ENCODE measurements at places on chromosomes 12 and 14.

DNA sequence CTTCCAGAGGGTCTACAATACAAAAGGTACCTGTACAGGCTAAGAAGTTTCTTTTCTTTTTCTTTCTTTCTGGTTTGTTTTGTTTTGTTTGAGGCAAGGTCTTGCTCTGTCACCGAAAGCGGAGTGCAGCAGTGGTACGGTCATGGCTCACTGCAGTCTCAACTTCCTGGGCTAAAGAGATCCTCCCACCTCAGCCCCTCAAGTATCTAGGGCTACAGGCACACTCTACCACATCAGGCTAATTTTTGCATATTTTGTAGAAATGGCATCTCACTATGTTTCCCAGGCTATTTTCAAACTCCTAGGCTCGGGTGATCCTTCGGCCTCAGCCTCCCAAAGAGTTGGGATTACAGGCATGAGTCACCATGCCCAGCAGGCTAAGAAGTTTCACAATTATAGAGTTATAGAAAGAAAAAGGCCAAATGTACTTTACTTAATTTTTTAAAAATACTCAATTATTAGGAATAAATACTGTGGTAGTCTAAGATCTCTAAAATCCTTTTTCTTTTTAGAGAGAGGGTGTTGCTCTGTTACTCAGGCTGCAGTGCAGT, 3.0 kb upstream of the PIGH start:
- DNase-seq = no peak

GRCh38 chr12:105168006-105168405, 60.5 kb downstream of the WASHC4 start:
- DNase-seq = no peak

GRCh38 chr14:33070475-33070874, 131.8 kb downstream of the NPAS3 start:
- no peak for DNase-seq

GRCh38 chr14:90836692-90837063, 20.4 kb upstream of the TTC7B start:
- no peak for DNase-seq

DNA sequence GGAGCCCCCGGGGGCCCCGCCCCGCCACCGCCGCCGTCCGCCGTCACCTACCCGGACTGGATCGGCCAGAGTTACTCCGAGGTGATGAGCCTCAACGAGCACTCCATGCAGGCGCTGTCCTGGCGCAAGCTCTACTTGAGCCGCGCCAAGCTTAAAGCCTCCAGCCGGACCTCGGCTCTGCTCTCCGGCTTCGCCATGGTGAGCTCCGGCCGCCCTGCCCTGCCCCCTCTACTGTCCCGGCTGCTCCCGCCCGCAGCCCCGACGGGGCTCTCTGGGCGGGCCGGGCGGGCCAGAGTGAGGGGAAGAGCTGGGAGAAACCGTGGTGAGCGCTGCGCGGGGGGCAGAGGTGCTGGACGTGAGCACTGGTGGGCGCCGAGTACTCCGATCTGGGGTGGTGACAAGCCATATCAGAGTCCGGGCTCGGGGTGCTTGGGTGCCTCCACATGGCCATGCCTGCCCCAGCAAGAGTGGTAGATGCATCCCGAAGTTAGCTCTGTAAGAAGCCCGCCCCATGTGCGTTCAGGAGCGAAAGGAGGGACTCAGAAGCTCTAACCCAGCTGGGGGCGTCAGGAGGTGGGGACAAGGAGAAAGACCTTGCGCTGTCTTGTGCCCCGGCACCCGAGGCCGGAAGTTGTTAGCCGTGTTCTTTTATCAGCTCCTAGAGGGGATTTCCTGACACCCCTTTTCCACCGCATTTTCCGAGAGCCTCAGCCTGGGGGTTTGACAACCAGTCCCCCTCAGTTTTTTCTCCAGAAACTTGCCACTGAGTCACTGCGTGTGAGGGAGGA, 717 bp downstream of the ORAI1 start:
- DNase-seq = peak; percentile 91

GRCh38 chr12:6792522-6793201, 3.3 kb downstream of the CD4 start:
- no peak for DNase-seq

- no peak for DNase-seq
Observed at GRCh38 chr12:72747111-72747849, 475.1 kb downstream of the TRHDE start.

DNA sequence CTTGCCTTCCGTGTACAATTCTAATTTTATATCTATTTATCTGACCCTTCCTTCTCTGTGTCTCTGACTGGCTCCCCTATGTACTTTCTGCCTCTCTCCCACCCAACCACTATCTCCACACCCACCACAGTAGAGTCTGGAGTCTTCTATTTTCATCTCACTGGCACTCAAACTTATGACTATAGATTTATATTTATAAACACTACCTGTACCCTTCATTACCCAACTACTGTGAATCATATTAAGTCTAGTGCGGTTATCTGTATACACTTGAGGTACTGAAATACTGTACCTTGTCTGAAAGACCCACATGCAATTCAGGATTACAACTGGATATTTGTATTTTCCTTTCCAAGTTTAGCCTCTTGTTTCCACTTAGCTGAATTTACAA, 36.1 kb downstream of the ATP2B1 start:
- no peak for DNase-seq

DNA sequence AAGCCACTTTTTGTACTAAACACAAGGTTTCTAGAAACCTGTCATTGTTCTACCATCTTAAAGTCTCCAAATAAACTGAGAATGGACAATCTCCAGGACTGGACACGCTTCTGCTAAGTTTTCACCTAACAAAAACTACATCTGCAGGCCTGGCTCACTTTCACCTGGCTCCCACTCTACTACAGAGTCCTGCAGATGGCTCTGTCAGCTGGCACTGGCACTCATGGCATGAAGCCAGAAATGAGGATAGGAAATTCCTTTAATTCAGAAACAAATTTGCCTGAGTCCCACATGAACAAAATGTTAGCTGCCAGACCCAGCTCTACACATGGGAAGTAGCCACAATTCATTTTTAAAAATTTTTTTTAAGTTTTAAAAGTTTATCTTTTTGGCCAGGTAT, 42.1 kb downstream of the STXBP6 start:
- DNase-seq = no peak

DNA sequence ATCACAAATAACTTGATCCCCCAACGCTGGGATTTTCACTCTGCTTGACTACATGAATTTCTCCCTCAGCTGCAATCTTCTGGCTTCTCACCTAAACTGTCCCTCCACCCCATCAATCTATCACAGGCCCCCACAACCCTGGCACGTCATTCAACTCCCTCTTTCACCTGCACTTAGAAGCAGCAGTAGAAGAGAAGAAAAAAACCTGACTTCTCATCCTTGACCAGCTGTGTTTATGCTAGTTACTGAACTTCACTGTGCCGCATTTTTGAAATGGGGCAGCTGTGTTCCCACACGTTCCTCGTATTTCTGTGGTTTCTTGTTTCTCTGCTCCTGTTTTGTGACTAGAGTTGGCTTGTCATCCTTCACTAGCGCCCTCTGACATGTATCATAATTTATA, 35.0 kb downstream of the ITPR2 start:
- no peak for DNase-seq

- DNase-seq = no peak
Observed at GRCh38 chr14:32697704-32698103, 241.0 kb upstream of the NPAS3 start.

DNA sequence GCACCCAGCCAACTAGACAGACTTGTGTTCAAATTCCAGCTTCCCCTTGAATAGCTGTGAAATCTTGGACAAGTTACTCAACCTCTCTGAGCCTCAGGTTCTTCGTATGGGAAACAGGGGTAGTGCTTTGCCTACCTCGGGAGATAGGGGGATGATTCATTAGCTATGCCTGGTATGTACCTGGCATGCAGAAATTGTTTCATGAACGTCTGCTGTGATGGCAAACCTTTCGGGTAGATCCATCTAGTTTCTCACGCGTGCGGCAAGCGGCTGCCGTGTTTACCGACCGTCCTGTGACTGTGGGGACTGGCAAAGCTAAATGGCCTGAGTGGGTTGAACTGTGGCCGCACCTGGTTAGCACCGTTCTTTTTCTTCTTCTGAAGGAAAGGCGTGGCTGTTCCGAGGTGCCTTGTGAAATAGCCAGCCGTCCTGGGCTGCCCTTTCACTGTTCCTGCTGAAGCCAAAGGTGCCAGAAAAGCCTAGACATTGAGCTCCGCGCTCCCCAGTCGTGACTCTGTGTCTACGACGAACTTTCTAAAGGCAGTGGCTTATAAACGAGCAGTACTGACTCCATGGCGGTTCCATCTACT, 40.6 kb upstream of the MED13L start:
- no peak for DNase-seq

- DNase-seq = no peak
Observed at GRCh38 chr14:102058961-102059360, 27.9 kb downstream of the HSP90AA1 start.

- no peak for DNase-seq
Observed at GRCh38 chr14:73696466-73697400, 17.5 kb downstream of the PNMA1 start.

- no peak for DNase-seq
Observed at GRCh38 chr12:96400631-96401075, 414 bp upstream of the CDK17 start.

- DNase-seq = no peak
Observed at GRCh38 chr12:64273527-64274403, 51.7 kb upstream of the KICS2 start.

- DNase-seq = no peak
Observed at GRCh38 chr12:18153826-18154225, 63.8 kb upstream of the RERGL start.

DNA sequence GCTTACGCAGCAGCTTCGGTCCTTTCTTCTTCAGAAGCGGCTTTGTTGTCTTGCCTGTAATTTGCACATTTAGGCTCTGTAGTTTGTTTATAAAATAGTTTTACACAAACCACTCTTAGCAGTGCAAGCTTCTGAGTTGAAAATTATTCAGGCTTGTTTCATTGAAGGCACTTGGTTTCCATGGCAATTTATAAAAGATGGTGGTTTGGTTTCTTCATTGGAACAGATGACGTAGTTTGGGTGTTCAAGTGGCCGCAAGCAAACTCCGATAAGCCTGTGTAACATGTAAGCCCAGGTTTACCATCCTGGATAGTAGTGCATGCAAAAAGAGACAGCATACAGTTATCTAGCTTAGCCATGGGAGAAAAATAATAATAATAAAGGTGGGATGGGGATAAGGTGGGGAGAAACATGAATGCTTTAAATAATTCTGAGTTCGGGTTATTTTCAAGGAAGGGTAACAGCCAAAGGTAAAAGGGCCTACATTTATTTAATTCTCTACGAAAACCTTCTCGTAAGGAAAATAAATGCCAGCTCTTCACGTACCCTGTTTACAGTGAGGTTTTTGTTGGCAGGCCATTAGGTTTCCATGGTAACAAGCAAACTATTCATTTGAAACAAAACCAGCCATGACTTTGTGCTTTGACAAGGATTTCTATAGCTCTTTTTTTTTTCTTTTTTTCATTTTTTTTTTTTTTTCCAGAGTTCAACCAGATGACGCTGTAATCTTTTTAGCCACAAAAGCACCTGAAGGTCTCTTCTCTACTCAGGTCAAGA, 189.6 kb upstream of the RPL10L start:
- DNase-seq = no peak

GRCh38 chr12:94909663-94910062, 93.8 kb downstream of the NDUFA12 start:
- no peak for DNase-seq

DNA sequence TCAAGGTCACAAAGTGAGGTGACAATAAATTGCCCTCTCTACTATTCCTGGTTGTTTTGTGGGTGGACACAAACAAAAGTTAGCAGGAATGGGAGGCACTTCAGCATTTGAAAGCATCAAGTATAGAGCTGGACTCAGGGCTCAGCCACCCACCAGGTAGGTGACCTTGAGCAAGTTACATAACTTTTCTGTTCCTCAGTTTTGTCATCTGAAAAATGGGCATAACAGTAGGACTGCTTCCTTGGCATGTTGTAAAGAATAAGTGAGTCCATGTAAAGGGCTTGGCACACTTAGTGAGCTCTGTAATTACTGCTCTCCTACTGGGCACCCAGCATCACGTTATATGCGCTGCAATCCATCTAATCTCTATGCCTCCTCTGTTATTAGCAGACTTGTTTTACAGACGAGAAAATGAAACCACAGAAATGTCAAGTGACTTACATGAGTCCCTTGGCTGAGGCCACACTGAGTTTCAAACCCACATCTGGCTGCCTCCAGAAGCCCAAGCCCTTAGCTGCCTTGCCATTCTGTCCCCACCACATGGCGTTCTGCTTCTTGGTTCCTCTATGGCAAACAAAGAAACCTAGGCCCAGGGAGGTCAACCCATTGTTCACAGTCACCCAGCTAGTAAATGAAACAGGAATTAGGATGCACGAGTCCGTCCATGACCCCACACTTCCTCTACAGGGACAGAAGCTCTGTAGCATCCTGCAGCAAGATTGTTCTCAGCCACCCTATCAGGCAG, 63.2 kb upstream of the SLC24A4 start:
- DNase-seq = no peak

DNA sequence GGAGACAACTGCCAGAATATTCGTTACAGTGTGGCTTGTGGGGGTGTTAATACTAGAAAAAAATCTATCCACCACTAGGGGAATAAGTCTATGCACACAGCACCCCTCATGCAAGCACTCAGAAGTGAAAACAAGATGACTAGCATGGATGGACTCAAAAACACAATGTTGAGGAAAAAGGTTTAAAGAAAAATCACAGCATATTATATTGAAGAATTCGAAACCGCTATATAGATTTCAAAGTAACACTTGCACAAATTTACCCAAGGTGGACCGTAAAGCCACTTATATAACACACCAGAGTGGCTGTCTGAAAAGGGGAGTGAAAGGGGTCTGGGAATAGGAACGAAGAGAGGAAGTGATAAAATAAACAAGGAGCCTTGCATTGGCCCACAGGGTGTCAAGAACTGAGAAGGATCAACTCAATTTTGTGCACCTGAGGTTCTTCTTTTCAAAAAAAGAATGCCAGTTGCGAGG, 544 bp downstream of the ABCD4 start:
- DNase-seq = no peak

GRCh38 chr12:31796270-31796951, 67.6 kb upstream of the AMN1 start:
- DNase-seq = no peak

GRCh38 chr12:49030119-49030518, 11.5 kb upstream of the PRKAG1 start:
- DNase-seq = no peak

- no peak for DNase-seq
Observed at GRCh38 chr12:92034083-92034482, 111.6 kb downstream of the BTG1 start.

GRCh38 chr14:52443506-52443905, 108.8 kb downstream of the TXNDC16 start:
- no peak for DNase-seq

DNA sequence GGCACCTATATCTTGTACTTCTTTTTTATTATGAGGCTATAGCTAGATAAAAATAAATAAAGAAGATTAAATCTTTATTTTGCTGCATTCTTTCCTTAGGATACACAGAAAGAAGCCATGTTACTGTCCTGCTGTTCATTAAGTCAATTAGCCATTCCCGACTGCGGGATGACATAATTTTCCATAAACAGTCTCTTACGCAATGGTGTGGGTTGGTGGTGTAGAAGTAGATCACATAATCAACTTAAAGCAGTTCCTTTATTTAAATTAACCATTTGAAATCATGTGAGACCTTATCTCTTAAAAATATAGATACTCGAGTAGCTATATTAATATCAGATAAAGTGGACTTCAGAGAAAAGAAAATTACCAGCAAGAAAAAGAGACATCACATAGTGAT, 40.2 kb downstream of the TAOK3 start:
- DNase-seq = no peak

- DNase-seq = no peak
Observed at GRCh38 chr12:49111206-49111605, 559 bp upstream of the LMBR1L start.
